Forelimb muscle (tissue), 1 donor: ENCODE measurements at places on chromosomes 3 and 15. TPM values are rescaled to one million over a fixed set of nuclear protein-coding genes. Genes with fewer than 3 reads are reported as not detected.

GABRA5 gene
- polyA plus RNA-seq = 0.25 TPM

CD86 gene
- 1.5 TPM for polyA plus RNA-seq

UCN2 gene
- polyA plus RNA-seq = 0.19 TPM

HIGD2B gene
- polyA plus RNA-seq = not detected

PLXNB1 gene
- polyA plus RNA-seq = 17.3 TPM

ISL2 gene
- not detected for polyA plus RNA-seq

CD200R1 gene
- polyA plus RNA-seq = 1.7 TPM

NUP210 gene
- 8.7 TPM for polyA plus RNA-seq

TPRG1 gene
- 2.7 TPM for polyA plus RNA-seq

DZIP1L gene
- polyA plus RNA-seq = 6.9 TPM

PLCB2 gene
- polyA plus RNA-seq = 10.2 TPM

UBXN7 gene
- polyA plus RNA-seq = 17.3 TPM
